ENCODE measurements at places on chromosomes 5 and 9.

- DNase-seq, result no peak
These were observed 88.3 kb downstream of the BRINP1 start for GRCh38 chr9:119280740-119281485.

DNA sequence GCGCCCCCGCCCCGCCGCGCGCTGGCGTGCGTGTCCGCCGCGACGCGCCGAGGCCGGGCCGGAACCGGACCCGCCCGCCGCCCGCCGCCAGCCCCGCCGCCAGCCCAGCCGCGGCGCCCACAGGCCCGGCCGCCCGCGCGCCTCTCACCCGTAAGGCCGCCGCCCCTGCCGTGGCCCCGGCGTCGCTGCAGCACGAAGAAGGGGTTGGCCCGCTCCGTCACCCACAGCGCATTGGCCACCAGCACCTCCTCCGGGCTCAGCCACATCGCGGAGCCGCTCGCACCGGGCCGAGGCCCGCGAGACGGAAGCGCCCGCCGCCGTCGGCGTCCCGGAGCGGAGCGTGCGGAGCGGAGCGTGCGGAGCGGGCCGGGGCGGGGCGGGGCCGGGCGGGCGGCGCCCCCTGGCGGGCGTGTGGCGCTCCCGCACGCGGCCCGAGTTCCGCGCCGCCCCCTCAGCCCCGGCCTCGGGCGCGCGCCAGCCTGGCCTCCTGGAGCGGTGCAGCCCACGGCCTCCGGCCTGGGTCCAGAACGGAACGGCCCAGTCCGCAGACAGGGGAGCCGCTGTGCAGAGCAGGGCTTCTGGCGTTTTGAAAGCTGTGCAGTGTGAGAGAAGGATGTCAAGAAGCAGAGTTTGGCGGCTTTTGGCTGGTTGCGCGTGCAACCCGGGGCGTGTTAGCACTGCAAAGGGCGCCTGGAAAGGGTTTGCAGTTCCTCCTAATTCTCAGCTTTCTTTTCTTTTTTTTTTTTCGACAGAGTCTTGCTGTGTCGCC lies at the start of gene TBC1D9B:
TBC1D9B (minus strand) TSS at position 342 of the 769 bp plus-strand sequence; CDS start at position 266, 76 bp downstream.
- peak; percentile 8 for DNase-seq

DNA sequence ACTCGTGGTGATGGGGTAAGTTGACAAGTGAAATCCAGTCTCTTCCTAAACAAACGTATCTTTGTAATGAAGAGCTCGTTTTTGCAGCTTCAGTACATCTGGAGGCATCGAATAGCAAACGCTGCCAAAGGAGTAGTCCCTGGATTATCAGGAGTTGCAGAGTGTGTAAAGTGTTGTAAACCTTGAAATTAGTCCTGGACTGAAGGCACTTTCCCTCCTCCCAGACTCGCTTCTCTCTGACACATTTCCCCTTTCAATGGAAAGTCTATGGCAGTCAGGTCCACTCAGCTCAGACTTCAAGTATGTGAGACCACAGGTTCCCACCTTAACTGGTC lies 1.5 kb upstream of the PBX3 start:
- no peak for DNase-seq

DNA sequence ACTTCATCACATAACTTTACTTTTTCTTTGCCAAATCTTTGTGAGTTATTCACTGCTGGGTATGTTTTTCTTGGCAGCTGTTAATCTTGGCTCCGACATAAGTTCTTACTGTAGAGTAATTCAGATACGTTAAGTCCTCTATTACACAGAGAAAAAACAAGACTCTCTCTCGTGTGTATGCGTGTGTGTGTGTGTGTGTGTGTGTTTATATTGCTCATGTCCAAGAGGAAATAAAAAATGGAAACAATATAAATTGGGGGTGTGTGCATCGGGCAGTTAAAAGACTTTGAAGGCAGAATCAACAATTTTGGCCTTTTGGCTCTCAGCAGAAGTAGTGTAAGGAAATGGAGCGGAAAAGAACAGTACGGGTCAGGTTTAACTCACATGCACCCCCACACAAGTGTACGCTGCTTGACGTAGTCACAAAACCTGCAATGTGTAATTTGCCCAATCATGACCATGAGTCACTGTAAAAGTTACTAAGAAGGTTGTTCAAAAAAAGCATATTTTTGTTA lies 67.2 kb upstream of the IFNE start:
- no peak for DNase-seq

DNA sequence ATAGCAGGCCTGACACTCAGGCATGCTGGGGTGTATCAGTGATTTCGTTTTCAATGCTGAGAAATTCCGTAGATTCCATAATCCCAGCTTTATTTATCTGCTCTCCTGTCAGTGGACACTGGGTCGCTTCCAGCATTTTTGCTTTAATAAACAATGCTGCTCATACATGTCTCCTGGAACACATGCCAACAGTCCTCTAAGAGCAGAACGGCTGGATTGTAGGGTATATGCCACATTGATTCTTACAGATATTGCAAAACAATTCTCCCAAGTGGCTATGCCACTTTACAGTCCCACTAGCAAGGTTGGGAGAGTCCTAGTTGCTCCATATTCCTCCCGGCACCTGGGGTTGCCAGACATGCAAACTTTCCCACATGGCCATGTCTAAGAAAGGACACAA lies 81.9 kb downstream of the RAPGEF1 start:
- DNase-seq, result no peak

- DNase-seq, result no peak
These were observed 1093.3 kb upstream of the CDH6 start for GRCh38 chr5:30100148-30100713.

GRCh38 chr9:128155736-128156500 lies 4.1 kb upstream of the BBLN start:
- DNase-seq, result no peak

DNA sequence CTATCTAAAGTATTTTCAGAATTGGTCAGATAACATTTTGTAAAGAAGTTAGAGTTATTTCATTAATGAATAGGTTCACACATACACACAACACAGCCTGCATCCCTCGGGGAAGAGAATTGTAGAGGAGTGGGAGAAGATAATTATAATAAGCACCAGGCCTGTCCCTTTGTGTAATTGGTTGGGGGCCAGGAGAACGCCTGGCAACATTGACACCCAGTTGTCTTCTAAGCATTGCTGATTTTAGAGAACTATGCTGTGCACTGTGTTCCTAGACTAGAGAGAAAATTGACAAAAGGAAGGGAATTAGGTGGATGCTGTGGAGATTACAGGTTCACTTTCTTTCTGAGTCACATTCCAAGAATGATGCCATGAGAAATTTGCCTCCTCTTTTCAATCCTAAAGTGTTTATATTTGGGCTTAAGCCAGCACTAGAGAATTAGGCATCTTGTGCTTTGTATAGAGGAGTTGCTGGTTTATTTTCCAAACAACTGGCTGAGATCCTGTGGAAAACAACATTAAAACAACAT lies 247.6 kb downstream of the COX7C start:
- DNase-seq, result no peak

- DNase-seq, result no peak
These were observed 192.4 kb upstream of the GHR start for GRCh38 chr5:42230839-42231238.

GRCh38 chr5:8386719-8387288 lies 517.9 kb downstream of the MTRR start:
- no peak for DNase-seq

GRCh38 chr9:75000835-75001234 lies 27.3 kb downstream of the CARNMT1 start:
- DNase-seq, result no peak

GRCh38 chr5:57538341-57538955 lies 55.8 kb upstream of the ACTBL2 start:
- no peak for DNase-seq

- DNase-seq, result no peak
These were observed 185.7 kb downstream of the MLLT3 start for GRCh38 chr9:20436476-20437195.

DNA sequence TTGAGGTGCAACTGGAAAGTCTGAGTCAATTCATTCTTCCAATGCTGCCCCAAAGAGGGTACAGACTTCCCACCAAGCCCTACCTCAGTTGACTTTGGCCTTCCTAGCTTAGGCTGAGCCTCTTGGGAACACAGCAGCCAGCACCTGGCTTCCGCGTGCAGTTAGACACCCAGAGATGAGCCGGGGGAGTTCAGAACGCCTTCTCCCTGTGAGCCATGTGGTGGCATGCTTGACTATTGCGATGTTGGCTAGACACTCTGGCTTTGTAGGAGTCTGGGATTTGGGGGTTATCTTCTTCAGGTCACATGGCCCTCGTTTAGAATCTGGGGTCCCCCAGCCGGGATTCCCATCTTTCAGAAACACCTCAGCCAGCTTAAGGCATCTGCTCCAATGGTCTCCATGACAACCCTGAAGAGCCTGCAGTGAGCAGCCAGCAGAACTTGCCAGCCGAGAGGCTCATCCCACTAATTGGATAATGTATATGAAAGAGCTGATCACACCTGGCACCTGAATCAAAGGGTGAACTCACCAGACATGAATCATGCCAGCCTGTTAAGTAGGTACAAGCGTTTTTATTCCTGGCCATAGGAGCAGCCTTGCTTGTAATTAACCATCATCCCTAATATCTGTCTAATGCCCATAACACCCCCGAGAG lies 167.5 kb downstream of the SYK start:
- peak; percentile 64 for DNase-seq

- DNase-seq, result no peak
These were observed 22.2 kb upstream of the GLDC start for GRCh38 chr9:6667633-6668280.

GRCh38 chr5:5436203-5436760 lies 13.8 kb downstream of the ICE1 start:
- DNase-seq, result no peak

DNA sequence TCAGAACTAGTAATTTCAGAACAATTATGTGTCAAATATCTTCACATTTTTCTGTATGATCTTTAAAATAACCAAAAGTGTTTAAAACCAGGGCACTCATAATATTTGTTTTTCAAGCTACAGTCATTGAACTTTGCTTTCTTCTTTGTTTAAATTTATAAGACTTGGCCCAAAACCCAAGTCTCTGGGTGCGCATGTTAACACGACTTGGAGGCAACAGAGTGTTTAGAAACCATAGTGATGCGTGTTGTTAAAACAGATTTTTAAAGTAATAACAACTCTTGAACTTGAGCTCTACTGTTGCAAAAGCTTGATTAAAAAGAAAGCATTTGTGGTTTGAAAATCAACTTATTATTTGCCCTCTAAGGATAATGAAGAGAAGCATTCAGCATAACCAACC lies 26.0 kb upstream of the GRIN3A start:
- no peak for DNase-seq

DNA sequence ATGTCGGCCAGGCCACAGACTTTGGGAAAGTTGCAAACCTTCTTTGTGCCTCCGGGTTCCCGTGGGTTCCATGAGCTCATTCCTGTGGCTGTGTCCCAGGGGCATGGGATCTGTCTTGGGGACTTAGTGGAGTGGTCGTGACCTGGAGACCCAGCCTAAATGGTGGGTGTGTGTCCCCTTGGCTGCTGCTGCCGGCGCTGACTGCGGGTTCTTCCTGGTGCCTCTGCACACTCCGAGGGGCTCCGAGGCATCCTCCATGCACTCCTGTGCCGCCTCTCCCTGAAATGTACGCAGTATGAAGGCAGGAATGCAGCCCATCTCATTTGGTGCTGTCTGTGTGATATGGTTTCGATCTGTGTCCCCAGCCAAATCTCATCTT lies 21.0 kb upstream of the SLC2A6 start:
- DNase-seq, result no peak

DNA sequence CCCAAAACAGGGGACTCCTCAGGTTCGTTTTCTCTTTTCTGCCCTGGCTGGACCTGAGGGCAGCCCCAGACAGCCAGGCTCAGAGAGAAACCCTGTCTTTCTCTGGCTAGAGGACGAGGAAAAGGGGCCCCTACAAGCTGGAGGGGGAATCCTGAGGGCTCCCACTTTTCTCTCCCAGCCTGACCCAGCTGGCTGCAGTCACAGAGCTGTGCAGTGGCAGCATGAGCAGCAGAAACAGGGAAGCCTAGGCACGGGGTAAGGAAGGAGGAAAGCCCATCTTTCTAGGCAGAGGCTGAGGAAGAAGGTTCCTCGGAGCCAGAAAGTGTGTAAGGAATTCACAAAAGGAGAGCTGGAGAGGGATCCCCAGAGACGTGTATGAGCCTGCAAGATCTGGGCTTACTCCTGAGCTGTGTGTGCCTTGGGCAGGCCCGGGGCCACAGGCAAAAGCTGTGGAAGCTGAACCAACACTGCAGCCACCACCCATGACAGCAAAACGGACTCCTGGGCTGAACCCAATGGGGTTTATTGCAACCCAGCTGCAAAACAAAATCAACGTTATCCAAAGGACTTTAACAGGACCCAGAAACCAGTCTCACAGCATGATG lies 16.2 kb downstream of the CAMSAP1 start:
- DNase-seq, result no peak

GRCh38 chr5:56003679-56004078 lies 8.9 kb upstream of the IL6ST start:
- no peak for DNase-seq

- DNase-seq, result no peak
These were observed 166.6 kb downstream of the SMARCA2 start for GRCh38 chr9:2181792-2182191.

DNA sequence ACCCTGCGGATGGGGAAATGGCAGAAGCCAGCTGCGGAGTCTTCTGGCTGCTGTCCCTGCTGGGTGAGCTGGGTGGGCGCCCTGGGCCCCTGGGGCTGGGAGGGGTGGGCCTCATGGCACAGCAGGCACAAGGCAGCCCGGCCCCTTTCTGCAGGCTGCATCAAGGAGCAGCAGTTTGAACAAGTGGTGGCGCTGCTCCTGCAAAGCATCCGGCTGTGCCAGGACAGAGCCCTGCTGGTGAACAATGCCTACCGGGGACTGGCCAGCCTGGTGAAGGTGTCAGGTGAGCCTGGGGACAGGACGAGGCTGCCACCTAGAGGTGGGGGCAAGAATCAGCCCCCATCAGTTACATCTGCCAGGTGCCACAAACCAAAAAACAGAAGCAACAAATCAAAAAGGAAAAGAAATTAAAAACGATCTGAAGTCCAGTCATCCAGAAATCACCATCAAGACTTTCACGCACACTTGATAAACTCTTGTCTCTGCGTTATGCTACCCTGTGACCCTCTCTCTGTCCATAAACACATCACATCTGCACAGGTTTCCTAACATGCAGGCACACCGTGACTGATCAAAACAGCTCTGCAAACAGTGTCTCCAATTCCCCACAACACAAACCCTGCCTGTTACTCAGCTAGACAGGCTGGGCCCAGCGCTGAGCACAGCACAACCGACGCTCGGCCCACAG lies 13.9 kb downstream of the REXO4 start:
- no peak for DNase-seq

DNA sequence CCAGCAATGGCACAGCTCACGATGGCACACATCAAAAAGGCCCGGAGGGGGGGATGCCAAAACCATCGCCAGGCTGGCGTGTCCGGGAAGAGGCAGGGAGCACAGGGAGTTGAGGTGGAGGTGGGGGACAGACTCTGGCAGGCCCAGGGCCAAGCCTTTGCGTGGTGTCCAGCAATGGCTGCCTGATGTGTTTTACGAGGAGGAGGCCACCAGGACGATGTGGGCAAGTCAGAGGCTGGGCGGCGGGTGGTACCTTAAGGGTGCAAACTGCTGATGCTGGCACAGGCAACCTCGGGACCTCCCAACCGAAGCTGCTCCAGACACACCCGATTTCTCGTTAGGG lies 4.7 kb downstream of the VAV2 start:
- DNase-seq, result no peak

GRCh38 chr5:100311806-100312205 lies 223.4 kb upstream of the FAM174A start:
- DNase-seq, result no peak

Data from NCI-H1436 (cell line).